ENCODE measurements at places on chromosomes 1 and 21. TPM values are rescaled to one million over a fixed set of nuclear protein-coding genes. Genes with fewer than 3 reads are reported as not detected.
A peak's percentile ranks its signal among the peaks of the same experiment; 100 is the strongest.

DNA sequence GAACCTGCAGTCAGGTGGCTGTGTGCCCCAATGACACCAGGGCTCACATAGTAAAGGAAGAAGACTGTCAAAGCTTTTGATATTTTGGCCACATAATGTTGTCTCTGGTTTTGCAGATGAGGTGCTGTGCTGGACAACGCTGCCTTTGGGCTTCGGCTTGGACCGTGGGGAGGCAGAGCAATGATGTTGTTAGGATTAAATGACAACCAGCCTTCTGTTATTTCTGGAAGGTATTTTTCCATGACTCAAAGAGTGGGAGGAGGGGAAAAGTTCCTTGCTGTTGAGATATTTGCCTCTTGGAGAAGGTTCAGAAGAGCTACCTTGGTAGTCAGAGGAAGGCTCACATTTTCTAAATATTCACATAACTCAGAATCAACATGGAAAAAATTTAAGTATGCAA, 187.3 kb upstream of the GALNT2 start:
- DNase-seq = no peak
- 0 out of 2 replicates have a peak, but pooled peaks cover 5% of the 10 kb centered on the region for H3K4me1 ChIP-seq
- no peak overlapping the region for H3K27ac ChIP-seq

- no peaks in the 10 kb centered on the region for H3K36me3 ChIP-seq
- H3K27ac ChIP-seq = 0 out of 2 replicates have a peak overlapping the region, but pooled peaks have one; percentile 53
- DNase-seq = no peak
- peaks cover 10% of the 10 kb centered on the region for H3K4me1 ChIP-seq
- peak overlapping the region; percentile 55 for H3K4me3 ChIP-seq
Observed at GRCh38 chr1:1137256-1138045, 21.6 kb upstream of the C1orf159 start.

Gene SMCP
- total RNA-seq = not detected

DNA sequence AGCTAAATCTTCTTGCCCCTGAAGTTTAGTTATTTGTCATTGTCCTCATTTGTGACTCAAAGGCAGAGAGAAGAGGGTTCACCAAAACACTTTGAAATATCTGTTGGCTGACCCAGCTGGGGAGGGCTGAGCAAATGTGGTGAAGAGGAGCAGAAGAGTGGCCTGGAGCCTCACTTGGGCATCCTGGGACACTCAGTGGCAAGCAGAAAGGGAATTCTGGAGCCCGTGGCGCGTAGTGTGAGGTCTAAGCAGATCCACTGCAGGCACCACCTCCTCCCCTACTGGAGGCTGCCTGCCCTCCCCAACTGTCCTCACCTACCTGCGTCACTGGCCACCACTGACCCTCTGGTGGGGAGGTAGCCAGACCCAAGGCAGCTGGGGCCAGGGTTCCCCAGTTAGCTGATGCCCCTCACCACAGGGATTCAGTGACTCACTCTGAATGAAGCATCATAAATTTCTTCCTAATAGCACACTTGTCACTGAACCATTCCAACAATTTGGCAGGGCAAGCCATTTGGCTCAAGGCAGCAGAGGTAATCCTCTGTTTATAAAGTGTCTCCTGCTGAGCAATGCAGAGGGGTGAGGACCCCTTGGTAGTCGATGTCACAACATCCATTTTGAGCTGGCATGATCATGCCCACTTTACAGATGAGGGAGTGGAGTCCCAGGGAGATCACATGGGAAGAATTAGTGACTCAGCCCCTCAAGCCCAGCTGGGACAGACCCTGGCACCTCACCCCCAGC, 80.3 kb downstream of the NENF start:
- H3K4me1 ChIP-seq = peaks cover 12% of the 10 kb centered on the region
- no peak overlapping the region for H3K27ac ChIP-seq
- no peaks in the 10 kb centered on the region for H3K36me3 ChIP-seq
- H3K4me3 ChIP-seq = no peak overlapping the region
- peaks cover 33% of the 10 kb centered on the region for H3K27me3 ChIP-seq
- no peak for DNase-seq

Gene SLC16A4
- 0.30 TPM for total RNA-seq

- no peak overlapping the region for H3K27ac ChIP-seq
- H3K4me1 ChIP-seq = peaks cover 55% of the 10 kb centered on the region
- no peaks in the 10 kb centered on the region for H3K36me3 ChIP-seq
- H3K27me3 ChIP-seq = no peaks in the 10 kb centered on the region
- H3K4me3 ChIP-seq = peak overlapping the region; percentile 97
Observed at GRCh38 chr1:81801651-81802456, 1.1 kb downstream of the ADGRL2 start.

GRCh38 chr1:201501812-201502510, 5.0 kb downstream of the CSRP1 start:
- no peaks in the 10 kb centered on the region for H3K36me3 ChIP-seq
- H3K4me1 ChIP-seq = peaks cover 59% of the 10 kb centered on the region
- no peak for DNase-seq
- H3K4me3 ChIP-seq = no peak overlapping the region
- H3K27ac ChIP-seq = peak overlapping the region; percentile 37
- H3K27me3 ChIP-seq = peaks cover 14% of the 10 kb centered on the region

- no peak overlapping the region for H3K27ac ChIP-seq
- no peaks in the 10 kb centered on the region for H3K36me3 ChIP-seq
- no peak for DNase-seq
Observed at GRCh38 chr1:2544875-2545640, 11.1 kb upstream of the TNFRSF14 start.

GRCh38 chr21:21973806-21974205, 975.6 kb downstream of the NCAM2 start:
- H3K27me3 ChIP-seq = peaks cover 26% of the 10 kb centered on the region
- peaks cover 30% of the 10 kb centered on the region for H3K4me1 ChIP-seq
- peaks cover 6% of the 10 kb centered on the region for H3K36me3 ChIP-seq
- peak; percentile 35 for DNase-seq

GRCh38 chr1:26203642-26204318, 13.4 kb downstream of the CATSPER4 start:
- H3K4me3 ChIP-seq = no peak overlapping the region
- H3K27me3 ChIP-seq = no peaks in the 10 kb centered on the region
- H3K4me1 ChIP-seq = peaks cover 18% of the 10 kb centered on the region

Gene RHD
- not detected for total RNA-seq

Gene PHLDA3
- total RNA-seq = 59.7 TPM

DNA sequence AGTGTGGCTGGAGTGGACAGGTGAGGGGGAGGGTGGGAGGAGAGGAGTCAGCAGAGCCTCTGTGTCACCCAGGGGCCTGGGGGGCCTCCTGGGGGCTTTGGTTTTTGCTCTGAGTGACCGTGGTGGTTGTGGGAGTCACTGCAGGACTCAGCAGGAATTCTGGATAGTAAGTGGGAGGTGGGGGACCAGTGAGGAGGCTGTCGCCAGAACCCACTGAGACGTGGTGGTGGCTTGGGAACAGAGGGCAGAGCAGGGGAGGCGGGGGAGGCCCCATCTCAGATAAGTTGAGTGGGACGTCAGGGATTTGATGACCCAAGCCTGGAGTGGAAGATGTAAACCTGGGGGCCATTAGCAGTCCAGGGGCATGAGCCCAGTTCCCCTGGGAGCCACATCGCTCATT, 123.2 kb upstream of the WNT4 start:
- no peak overlapping the region for H3K4me3 ChIP-seq
- H3K36me3 ChIP-seq = no peaks in the 10 kb centered on the region
- H3K27me3 ChIP-seq = no peaks in the 10 kb centered on the region

GRCh38 chr1:16275591-16275990, 38.6 kb upstream of the CPLANE2 start:
- H3K27me3 ChIP-seq = no peaks in the 10 kb centered on the region
- H3K4me3 ChIP-seq = no peak overlapping the region
- H3K4me1 ChIP-seq = peaks cover 5% of the 10 kb centered on the region

Gene LCE1E
- not detected for total RNA-seq

Gene LRRC71
- 0.30 TPM for total RNA-seq

Gene PSMG1
- total RNA-seq = 70.4 TPM

- H3K4me3 ChIP-seq = no peak overlapping the region
- H3K27me3 ChIP-seq = peaks cover 3% of the 10 kb centered on the region
- H3K4me1 ChIP-seq = no peaks in the 10 kb centered on the region
- H3K27ac ChIP-seq = no peak overlapping the region
Observed at GRCh38 chr1:179311149-179311700, 17.6 kb downstream of the SOAT1 start.

DNA sequence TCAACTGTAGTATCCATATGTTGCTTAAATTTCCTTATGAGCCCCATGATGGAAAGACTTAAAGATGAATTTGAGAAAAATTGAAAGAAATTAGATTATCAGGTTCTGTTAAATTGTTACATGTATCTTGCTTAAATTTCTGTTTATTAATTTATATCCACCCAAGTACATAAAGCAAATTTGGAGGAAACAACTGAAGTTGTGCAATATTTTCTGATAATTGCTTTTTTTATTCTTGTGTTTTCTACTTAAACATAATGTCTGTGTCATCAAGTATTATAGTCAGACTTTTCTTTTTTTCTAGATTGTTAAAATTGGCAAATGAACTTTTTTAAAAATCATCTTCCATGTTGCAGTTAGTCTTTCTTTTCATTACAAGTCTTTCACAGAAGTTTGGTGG, 36.8 kb downstream of the RNF11 start:
- no peaks in the 10 kb centered on the region for H3K4me1 ChIP-seq
- peaks cover 20% of the 10 kb centered on the region for H3K36me3 ChIP-seq
- H3K27ac ChIP-seq = no peak overlapping the region
- no peaks in the 10 kb centered on the region for H3K27me3 ChIP-seq
- DNase-seq = no peak

Gene CROCC
- total RNA-seq = 73.9 TPM

DNA sequence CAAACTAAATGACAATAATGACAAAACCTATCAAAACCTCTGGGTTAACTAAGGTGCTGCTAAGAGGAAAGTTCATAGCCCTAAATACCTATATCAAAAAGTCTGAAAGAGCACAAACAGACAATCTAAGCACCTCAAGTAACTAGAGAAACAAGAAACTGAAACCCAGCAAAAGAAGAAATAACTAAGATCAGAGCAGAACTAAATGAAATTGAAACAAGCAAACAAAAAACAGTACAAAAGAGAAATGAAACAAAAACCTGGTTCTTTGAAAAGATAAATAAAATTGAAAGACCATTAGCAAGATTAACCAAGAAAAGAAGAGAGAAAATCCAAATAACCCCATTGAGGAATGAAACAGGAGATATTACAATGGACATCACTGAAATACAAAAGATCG, 44.8 kb upstream of the KIAA0040 start:
- no peaks in the 10 kb centered on the region for H3K36me3 ChIP-seq
- H3K27me3 ChIP-seq = peaks cover 10% of the 10 kb centered on the region
- no peak for DNase-seq
- H3K27ac ChIP-seq = no peak overlapping the region
- H3K4me1 ChIP-seq = 0 out of 2 replicates have a peak, but pooled peaks cover 6% of the 10 kb centered on the region

Gene FAM151A
- total RNA-seq = 0.11 TPM

DNA sequence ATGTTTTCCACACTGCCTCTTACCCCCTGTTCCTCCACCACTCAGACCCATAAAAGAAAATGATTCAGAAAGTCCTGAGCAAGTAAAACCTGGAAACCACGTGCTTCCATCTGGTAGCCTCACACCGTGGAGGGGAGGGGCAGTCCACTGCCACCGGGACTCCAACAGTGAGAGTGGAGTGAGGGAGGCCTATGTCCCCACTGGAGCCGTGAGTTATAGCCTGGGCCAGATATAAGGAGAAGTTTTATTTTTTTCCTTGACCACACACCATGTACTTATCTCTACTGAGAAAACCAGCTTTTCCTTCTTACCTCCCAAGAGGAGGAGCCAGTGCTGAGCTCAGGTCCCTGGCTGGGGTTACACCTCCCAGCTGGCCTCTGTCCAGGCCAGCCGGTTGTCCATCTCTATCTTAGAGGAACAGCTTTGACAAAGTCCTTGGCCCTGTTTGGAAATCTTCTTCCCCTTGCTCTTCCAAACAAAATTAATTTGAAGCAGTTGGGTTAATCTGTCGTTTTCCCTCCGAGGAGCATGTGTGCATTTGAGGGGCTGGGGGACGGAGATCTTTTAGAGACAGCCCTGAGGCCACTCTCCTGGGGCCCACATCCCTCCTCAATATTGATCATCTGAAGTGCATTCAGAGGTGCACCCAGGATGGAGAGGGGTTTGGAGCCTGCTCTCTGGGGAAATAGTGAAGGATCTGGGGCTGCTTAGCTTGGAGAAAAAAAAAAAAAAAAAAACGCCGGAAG, 49.1 kb upstream of the SERBP1 start:
- no peak overlapping the region for H3K4me3 ChIP-seq
- H3K27me3 ChIP-seq = no peaks in the 10 kb centered on the region
- H3K27ac ChIP-seq = no peak overlapping the region
- no peaks in the 10 kb centered on the region for H3K36me3 ChIP-seq
- no peak for DNase-seq
